ENCODE measurements at places on chromosomes 11 and 22.

DNA sequence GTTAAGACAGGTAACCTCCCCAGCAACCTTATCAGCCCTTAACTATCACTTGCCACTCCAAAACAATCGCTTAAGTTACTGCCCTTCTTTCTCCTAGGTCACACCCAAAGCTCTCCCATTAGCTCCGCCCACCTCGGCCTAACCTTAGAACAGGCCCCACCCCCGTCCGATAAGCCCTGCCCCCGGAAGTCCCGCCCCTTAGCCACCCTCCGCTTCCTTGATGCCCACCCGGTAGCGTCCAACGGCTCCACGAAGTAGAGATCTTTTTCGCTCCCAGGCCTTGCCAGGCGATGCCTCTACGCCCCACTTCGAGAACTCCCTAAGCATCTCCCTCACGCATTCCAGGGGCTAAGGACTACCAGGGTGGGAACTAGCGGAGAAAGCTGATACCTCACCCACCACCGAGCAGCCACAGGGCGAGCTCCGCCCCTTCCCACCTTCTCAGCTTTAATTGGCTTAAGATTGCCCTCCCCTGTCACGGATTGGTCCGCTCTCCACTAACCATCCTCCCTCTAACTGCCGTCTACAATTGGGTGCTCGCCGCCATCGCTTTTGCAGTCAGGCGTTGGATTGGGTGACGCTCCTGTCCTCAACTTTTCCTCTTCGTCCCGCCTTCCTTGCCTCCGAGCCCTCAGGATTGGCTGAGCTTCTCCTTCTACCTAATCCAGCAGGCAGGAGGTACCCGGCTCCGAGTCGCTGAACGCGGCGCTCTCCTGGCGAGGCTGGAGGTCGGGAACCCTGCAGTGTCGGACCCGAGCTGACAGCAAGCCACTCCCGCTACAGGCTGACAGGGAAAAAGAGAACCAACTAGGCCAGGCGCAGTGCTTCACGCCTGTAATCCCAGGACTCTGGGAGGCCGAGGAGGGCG is at the start of gene ZBTB3:
TSS of gene ZBTB3 (minus strand) at position 425 of the 868 bp plus-strand sequence. CDS start 496 bp downstream, outside the sequence.
- peak; percentile 96 for DNase-seq

- no peak for DNase-seq
These were observed 4.4 kb downstream of the TMPRSS6 start for GRCh38 chr22:37105154-37105553.

GRCh38 chr11:92424281-92424680 is 199.7 kb downstream of the FAT3 start:
- DNase-seq: no peak

- DNase-seq: no peak
These were observed 27.3 kb downstream of the STK33 start for GRCh38 chr11:8566613-8567210.

Data from neural crest cell (in vitro differentiated cells).